NAMALWA (cell line): ENCODE measurements at places on chromosomes 1 and 21.

- DNase-seq = no peak
These were observed 386.9 kb downstream of the AMY1C start for GRCh38 chr1:104136621-104137020.

DNA sequence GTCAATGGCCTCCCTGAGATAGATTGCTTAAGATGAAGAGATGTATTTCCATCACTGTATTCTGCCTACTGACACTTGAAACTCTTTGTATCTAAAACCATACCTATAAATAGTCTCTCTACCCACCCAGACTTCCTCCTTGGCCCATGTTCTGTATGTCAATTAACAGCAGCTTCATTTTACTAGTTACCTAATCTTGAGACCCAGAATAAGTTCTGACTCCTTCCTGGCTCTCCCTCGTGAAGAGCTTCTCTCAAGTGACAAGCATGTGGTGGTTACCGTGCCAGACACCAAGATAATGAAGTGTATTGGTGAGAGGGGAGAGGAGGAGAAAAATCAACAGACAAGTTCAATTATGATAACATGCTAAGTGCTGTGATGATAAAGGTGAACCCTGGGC, 128.8 kb upstream of the RAVER2 start:
- DNase-seq = no peak

DNA sequence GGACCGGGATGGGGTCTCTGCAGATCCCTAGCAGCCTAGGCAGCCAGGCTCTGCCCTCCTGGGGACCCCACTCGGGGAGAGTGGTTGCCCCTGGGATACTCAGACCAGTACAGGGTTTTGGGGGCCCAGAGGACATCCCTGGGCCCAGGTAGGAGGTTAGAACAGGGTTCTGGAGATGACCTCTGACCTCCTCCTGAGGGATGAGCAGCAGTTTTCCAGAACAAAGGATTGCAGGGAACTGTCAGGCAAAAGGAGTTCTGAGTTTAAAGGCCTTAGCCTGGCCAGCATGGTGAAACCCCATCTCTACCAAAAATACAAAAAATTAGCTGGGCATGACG, 20.4 kb upstream of the VPS13D start:
- DNase-seq = no peak

DNA sequence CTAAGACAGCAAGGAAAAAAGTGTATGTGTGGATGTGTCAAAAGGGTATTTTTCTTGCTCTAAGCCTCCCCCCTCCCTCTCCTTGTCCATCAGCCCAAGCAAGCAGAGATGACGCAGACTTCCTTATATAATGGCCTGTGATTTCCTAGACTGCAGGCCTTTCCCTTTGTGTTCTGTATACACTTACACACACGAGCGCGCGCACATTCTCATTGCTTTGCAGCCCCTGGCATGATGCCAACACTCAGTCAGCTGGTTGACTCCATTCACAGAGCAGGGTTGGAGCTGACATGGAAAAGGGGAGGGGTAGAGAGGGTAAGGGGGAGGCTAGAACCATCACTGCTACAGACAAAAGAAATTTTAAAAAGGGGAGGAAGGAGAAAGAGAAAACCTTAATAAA, 41.8 kb downstream of the GATAD2B start:
- peak; percentile 38 for DNase-seq

GRCh38 chr1:200917291-200917817, 22.7 kb downstream of the INAVA start:
- DNase-seq = no peak

DNA sequence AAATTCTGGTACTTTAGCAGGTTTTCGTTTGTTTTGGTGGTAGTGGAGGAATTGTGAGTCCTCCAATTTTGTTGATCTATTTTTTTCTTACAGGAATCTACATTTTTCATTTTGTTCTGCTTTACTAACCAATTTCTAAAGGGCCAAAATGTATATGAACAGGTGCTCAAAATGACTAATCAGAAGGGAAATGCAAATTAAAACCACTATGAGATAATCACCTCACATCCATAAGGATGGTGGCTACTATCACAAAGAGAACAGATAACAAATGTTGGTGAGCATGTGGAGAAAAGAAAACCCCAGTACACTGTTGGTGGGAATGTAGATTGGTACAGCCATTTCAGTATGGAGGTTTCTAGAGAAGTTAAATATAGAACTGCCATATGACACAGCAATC, 134.2 kb downstream of the LMO4 start:
- DNase-seq = no peak

DNA sequence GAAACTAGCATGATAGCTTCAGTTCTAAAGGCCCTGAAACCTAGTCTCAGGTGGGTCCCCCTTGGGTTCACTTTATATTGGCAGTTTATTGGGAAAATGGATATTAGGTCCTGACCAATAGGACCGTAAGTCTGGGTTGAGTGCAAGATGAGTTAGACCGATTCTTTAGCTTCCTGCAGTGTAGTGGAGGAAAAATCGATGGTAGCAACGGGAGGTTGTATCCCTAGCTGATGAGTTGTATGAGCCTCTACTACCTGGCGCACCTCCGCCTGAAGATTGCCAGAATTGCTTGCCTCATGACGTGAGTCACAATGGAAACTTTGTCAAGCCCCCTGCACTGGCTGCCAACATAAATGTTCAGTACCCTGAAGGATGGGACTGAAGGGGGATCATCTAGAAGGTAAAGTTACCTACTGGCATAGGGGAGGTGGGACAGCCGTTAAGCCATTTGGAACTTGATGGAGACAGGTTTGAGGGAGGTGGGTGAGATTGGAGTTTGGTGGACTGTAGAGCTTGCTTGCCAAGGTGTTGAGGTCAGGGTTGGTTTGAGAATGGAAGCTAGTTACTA, 3.9 kb downstream of the RCC1 start:
- DNase-seq = peak; percentile 68

DNA sequence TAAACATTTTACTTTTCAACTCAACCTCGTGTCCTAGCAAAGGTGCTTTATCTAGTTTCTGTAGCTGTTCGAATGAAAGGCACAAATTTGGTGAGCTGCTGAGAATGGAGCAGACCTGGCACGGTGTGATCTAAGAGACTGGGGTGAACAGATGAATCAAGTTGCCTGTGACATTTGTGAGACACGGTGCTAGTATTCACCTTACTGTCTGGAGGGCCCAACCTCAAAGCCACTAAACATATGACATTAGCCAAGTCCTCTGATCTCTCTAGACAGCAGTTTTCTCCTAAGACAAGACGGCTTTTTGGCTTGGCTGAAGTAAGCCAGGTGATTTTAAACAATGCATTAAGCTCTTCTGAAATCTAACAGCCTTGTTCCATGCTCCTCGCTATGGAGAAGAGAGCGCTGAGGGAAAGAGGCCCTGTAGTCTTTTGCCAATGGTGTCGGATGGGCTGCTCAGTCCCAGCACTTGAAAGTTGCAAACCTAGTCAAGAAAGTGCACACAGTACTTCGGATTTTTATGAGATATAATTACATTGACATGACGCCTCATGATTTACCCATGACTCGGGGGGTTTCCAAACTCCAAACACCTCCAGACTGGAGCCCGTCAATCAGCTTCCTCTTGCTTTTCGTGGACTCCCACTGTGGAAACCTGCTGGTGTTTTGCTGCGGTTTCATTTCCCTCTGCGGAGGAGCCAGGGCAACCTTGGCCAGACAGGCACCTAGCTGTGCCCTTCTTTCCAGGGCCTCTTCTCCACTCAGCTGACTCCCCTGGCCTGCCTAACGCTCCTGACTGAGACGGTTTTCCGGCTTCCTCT, 794 bp upstream of the TOR3A start:
- DNase-seq = peak; percentile 85

DNA sequence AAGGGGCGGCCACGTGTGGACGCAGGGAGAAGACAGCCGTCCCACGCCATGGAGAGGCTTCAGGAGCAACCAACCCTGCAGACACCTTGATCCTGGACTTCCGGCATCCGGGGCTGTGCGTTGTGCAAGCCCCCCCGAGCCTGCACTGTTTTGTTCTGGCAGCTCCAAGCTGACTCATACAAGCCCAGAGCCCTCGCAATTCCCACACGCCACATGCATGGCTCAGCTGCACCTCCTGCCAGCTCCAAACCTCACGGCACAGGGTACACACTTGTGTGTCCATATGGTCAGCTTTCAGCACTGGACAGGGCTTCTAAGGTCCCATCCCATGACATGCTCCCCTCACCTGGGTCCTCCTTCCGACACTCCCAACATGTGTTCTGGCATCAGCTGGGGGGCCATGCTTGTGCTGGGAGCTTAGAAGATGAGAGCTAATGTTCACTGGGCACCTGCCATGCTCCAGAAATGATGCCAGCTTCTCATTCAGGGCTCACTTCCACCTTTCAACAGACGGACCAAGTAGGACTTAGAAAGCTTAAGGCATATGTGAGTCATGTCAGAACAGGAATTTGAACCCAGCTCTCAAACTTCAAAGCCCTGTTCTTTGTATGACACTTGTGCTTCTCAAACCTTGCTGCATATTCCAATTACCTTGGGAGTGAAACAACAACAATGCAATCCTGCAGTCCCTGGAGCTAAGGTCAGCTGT, 137.3 kb downstream of the PGBD5 start:
- no peak for DNase-seq

- no peak for DNase-seq
These were observed 22.2 kb upstream of the ABL2 start for GRCh38 chr1:179251675-179252074.

DNA sequence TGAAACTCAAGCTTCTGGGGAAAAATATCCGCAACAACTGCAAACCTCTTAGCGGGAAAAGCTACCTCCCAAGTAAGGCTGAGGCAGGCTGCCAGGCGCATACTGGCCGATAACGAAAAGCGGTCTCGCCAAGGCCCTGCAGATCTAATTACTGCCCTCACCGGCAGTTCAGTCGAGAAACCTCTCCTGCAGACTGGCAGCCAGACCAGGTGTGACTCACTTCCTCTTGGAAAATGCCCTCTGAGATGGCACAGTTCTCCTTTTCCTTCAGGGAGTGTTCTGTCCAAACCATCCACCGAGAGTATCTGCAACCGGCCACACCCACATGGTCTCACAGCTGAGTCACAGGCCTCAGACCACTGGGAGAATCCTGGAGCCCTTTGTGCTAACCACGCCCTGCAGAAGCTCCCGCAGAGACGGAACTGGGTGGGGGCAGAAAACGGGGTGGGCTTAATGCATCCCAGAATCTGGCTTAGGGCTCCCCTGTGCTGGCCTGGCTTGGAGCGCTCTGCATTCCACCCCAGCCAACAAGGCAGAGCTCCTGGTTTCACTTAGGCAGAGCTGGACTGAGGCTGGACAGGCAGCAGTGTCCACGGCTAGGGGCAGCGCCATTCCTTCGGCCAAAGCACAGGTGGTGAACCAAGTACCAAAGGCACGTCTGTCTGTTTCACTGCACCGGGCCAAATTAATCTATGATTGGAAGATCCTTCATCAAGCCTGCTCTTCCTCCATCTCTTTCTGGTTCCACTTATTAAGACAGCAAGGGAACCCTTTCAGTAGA, 1.2 kb downstream of the S100A10 start:
- DNase-seq = no peak

DNA sequence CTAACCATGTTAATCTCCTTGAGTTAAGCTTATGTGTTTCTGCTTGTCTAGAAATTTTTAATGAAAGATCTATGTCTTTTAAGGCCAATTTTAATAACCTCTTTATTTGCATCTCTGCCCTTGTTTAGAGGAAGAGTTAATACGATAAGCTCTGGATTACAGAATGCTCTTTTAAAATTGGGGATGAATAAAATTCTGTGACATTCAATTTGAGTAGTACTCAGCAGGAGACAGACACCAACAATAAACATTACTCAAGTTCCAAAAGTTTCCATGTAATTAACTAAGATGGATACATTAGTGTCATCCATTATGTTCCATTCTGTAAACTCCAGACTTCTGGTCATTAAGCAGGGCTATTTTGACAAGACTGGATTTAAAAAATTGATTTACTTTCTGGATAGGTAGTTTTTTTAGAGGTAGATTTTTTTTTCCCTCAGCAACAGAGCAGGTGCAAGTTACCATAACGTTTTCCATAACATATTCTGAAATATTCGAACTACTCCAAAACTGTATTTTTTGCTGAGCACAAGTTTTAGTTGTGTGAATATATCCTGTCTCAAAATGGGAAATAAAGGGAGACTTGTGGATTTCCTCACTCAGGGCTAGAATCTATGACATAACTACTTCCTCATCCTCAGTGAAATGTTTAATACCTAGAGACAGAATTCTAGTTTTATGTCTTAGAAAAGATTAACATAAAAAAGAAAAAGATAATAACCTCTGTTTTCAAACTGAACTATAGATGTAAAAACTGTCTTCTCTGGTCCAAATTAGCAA, 221.7 kb downstream of the NEGR1 start:
- DNase-seq = no peak

DNA sequence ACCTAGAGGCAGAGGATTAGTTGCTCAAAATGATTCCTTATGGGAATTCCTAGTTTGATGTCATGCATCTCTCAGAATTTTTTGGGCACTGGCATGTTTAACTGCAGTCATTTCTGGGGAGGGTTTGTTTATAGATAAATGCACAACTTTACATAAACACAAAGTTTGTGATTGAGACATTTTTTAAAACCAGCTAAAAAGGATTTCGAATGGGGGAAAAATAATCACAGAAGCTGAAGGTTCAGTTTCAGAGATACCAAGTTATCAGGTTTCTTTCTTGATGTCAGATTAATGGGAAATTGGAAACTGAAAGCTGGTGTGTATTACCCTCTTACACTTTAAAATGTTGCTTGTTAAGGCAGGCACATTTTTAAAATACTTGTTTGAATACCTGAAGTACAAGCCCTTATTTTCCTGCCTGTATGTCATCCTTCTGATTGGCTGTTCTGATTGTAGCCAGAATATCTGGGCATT, 72.1 kb downstream of the DISP1 start:
- DNase-seq = no peak

DNA sequence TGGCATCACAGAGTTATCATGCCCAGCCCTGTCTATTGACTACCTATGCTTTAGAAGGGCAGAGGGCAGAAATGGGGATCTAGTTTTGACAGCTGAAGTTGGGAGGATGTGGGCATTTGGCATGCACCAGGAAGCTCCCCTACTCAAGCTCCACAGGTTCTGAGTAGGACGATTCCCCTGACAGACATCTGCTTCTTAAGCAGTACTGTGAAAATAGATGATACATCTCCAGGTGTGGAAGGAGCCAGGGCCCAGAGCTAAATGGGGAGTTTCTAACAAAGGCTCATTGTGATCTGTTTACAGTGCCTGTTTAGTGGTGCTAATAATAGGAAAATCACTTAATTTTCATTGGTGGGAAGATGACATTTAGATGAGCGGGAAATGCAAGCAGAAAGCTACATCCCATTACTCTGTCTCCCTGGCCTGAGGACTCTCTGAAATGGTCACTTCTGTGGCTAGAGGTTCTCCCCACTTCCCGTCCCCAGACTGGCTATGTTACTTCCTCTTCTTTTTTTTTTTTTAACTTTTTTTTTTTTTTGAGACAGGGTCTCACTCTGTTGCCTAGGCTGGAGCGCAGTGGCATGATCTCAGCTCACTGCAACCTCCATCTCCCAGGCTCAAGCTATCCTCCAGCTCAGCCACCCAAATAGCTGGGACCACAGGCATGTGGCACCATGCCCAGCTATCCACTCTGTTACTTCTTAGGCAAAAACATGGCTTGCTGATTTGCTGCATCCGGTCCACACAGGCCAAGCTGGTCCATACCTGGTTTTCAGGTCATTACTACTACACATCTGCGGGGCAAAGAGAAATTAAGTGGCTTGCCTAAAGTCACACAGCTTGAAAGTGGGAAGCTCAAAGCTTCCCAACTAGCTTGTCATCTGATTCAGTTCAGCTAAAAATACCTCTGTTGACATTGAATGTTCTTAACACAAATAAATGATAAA, 23.2 kb upstream of the CNIH3 start:
- DNase-seq = no peak

GRCh38 chr1:181364801-181365200, 118.5 kb upstream of the CACNA1E start:
- DNase-seq = no peak
